ENCODE measurements at places on chromosomes 2 and 18.

DNA sequence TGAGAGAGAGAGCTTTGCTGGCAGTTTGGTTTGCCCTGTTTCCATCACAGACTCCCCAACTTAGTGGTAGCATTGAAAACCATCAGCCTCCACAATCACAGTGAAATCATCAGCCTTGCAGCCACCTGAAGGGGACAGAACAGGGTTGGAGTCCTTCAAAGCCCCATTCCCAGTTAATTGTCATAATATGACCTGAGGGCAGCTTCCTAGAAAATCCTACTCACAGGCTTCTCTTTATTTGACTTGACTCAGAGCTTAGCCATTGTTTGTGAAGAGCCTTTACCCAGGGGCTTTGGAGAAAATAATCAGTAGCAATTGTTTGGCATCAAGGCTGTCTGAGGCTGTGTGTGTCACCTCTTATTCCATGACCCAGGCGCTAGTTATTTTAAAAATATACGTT is 308.7 kb downstream of the CBLN2 start:
- no peak for DNase-seq

DNA sequence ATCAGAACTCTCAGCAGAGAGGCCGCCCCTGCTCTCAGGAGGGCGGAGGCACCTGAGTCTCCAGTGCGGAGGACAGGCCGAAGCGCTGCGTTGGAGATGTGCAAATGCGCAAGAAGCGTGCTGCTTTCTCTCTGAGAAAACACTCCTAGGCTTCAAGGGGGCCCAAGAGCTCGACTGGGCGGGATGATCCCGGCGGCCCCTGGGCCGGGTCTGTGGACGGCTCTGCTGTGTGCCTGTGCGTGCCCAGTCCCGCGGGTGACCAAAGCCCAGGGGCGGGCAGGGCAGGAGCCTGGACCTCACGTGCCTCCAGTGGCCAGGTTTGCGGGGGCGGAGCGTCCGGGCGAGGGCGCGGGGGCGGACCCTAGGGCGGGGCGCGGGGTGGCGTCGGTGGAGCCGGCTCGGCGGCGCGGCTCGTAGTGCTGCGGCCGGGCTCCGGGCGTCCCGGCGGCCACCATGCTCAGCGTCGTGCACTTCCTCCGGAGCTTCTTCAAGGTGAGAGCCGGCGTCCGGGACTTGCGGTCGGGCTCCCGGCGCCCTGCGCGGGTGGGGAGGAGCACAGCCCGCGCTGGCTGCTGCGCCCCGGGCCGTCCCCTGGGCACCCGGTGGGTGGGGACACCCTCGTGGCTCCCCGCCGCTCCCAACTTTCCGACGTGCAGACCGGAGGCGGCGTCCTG is at the start of gene ARHGEF4:
TSS of gene ARHGEF4 (plus strand) at position 414 of the 674 bp plus-strand sequence. CDS start at position 454, 40 bp downstream.
- peak; percentile 37 for DNase-seq

DNA sequence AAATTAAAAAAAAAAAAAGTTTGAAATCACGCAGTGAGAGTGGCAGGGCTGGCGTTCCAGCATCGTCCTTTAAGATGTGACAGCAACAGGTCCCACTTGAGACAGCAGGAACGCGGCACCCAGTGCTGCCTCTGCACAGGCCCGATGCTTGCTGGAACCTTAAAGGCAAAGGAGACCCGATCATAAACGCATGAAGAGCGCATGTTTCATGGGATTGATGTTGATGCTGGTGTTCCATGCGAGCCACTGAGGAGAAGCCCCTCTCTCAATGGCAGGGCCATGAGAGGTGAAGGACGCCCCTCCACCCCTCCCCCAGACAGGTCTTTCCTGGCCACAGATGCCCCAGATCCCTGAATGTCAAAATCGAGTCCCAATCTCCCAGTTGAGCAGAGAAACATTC is 17.9 kb upstream of the ALPI start:
- no peak for DNase-seq

GRCh38 chr2:42132191-42132965 is 36.8 kb upstream of the EML4 start:
- DNase-seq, result no peak

- no peak for DNase-seq
Measured at GRCh38 chr2:222239091-222239490, 59.7 kb downstream of the PAX3 start.

- no peak for DNase-seq
Measured at GRCh38 chr2:168643979-168644378, 158.5 kb upstream of the NOSTRIN start.

- no peak for DNase-seq
Measured at GRCh38 chr2:8268172-8268783, 413.6 kb upstream of the ID2 start.

DNA sequence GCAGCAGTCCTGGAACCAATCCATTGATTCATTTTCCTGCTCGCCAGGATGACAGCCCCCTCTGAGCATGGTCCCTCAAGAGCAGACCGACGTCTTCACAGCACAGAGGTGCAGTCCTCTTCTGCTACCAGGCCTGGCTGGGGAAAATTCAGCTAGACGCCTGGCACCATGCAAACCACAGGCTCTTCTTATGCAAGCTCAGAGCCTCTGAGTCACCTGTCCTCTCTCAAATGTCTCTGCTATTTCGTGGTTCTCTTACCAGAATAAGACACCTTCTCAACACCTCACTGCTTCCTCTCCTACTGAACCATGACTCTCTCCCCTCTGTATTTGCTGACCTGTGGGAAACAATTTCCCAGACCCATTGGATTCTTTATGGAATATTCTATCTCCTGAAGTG is 79.8 kb upstream of the CYRIA start:
- peak; percentile 44 for DNase-seq

DNA sequence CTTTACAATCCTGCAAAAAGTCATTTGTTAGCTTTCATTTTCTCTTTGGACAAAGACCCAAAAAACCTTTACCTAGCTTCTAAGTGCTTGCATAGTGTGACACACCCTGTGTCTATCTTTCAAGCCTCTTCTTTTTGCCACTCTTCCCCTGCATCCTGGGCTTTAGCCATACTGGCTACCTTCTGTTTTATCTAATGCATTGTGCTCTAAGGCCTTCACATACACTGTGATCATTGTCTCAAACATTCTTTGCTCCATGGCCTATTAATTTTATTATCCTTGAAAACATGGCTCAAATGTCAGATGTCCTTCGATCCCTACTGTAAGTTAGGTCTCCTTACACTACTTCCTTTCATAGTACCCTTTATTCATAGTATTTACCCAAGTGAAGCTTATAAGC is 84.4 kb downstream of the PIK3C3 start:
- DNase-seq, result no peak

- DNase-seq, result no peak
Measured at GRCh38 chr2:43129676-43130547, 96.5 kb downstream of the ZFP36L2 start.

DNA sequence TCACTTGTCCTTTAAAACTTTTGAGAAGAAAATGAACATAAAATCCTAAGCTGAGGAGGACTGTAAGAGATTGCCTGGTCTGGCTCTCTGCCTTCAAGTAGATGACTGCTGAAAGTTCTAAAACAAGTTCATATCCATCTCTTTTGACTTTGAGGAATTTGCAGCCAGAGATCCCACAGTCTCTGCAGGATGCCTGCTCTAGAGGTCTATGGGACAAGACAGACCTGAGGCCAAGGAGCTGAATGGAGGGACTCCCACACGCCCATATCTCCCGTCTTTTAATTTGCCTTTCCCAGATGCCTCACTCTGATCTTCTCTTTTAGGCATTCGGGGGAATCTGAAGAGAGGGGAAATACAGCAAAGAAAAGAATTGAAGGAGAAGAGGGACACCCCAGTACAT is 255.9 kb upstream of the RASGRP3 start:
- DNase-seq, result no peak

- no peak for DNase-seq
Measured at GRCh38 chr2:219687272-219687671, 59.8 kb downstream of the SLC4A3 start.

DNA sequence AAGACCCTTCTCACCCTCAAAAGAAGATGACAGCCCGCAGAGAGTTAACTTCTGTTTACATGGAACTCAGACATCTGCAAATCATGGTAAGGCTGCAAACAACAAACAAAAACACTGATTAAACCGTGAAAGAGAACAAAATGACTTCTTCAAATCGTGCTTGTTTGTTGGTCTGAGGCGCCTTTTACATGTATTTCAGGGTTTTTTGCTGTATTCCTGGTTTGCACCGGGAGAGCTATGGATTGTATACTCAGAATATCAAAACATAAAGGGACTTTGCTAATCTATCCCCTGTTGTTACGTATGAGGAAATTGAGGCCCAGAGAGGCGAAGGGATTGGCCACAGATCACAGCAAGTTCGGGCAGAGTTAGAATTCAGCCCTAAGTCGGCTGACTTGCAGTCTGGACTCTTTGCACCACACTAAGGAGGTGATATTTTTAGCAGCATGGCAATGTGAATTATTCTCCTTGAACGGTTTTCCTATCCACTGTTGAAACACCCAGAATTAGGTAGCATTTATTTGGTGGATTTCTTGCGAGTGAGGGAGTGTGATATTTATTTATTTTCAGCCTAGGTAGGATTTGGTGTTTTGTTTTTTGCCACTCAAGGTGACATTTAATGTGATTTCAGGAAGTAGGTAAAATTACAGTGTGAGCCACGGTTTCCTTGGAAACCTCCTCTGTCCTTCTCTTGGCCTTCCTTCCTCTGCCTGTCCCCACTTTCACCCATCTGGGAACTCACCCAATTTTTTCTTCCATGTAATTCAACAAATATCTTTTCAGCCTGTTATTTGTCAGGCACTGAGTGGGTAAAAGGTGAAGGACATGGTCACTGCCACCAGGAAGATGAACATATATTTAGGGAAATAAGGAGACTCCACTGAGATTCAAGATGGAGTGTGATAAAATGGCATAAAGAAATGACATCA is 980 bp upstream of the PDE6D start:
- peak; percentile 11 for DNase-seq

- DNase-seq, result no peak
Measured at GRCh38 chr18:60372596-60372995, at the start of gene MC4R. TSS of gene MC4R (minus strand) at chr18:60372775. CDS start at chr18:60372349, 426 bp downstream.

- DNase-seq, result no peak
Measured at GRCh38 chr2:149924028-149924427, 336.5 kb upstream of the MMADHC start.

DNA sequence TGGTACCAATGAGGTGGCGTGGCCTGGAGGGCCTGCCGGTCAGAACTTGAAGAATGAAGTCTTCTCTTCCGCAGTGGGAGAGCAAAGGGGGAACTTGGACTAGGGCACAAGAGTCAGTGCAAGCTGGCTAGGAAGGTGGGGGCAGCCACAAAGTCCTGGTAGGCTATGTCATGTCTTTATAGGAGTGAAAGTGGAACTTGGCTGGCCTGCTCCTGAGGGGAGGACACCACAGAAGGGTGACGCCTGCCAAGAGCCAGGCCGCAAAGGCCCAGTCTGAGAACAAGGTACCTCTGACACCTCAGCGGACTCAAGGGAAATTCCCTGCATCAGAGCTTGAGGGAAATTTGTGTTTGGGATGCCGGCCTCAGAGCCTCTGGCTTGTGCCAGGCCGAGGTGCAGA is 32.2 kb upstream of the MAP3K20 start:
- DNase-seq, result no peak

- DNase-seq, result no peak
Measured at GRCh38 chr2:241490825-241491506, 17.4 kb downstream of the STK25 start.

DNA sequence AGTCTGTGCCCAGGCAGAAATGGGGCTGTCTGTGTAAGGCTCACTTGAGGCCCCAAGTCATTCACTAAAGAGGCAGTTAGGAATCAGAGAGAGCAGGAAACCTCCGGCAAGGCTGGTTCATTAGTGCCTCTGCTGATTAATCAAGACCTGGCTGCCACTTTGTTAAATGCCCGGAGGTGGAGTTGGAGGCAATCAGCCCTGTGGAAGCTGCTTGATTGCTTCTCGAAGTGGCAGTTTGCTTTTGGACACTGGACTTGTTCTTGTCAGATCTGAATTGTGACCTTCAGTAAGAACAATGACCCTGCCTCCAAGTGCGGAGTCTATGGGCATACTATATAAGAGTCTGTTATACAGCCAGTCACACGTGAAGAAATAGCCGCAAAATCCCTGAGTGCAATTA is 183.9 kb upstream of the LINC00305 start:
- no peak for DNase-seq

- peak; percentile 83 for DNase-seq
Measured at GRCh38 chr2:238231251-238231793, 8.5 kb downstream of the HES6 start.

DNA sequence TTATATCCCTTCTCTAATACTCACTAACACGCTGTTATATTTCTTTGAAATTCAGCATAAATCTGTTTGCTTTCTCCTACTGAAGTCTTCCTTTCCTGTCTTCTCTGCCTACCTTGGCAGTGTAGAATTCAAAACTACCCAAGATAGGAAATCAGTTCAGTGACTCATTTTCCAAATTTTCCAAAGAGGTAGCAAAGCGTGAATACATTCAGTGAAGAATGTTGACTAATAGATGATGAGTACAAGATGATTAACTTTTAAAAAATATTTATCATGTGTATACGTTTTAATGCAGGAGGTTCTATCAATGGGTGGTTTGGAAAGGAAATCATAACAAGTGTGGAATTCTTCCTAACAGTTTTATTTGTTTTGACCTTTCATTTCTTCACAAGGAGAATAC is 201.9 kb upstream of the SLC8A1 start:
- DNase-seq, result no peak

DNA sequence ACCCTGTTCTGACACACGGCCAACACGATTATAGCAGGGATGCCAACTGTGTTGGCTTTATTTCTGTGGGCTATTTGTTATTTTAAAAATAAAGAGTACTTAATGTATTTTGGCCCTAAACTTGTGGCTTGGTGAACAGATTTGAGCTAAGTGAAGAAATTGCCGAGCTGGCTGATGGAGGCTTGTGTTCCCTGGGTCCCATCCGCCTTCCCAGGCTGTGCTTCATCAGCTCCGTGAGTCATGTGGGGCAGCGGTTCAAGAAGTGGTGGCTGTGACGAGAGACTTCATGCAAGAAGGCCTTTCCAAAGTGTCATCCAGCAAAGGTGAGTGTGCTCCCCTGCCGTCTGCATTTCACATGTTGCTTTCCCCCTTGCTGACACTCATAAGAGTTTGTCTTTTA is 73.6 kb upstream of the NCK2 start:
- DNase-seq, result no peak

DNA sequence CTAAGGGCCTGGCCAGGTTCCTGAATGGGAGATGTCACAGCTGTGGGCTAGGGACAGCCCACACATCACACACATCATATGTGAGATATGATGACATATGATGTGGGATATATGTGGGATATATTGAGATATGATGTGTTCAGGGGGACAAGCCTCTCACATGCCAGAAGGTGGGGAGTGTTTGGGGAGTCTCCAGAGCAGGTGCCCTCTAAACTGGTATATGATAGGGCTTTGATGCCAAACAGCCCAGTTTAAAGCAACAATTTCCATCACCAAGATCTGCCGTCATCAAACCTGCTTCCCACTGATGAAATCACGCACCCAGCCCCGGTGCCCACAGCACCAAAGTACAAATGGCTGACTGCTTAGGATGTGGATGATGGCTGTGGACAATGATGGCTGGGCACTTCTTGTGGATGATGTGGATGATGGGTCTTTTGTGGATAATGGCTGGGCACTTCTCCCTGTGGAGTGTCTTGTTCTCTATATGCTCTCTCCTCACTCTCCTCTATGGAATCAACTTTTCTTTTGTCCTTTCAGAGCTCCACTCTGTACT is 50.9 kb downstream of the FBLN7 start:
- DNase-seq, result peak; percentile 24

Measured in activated CD4-positive, alpha-beta T cell treated with anti-CD3 and anti-CD28 coated beads for 48 hours (primary cell).